ENCODE measurements at places on chromosomes 6 and 20. TPM values are rescaled to one million over a fixed set of nuclear protein-coding genes. Genes with fewer than 3 reads are reported as not detected.

DNA sequence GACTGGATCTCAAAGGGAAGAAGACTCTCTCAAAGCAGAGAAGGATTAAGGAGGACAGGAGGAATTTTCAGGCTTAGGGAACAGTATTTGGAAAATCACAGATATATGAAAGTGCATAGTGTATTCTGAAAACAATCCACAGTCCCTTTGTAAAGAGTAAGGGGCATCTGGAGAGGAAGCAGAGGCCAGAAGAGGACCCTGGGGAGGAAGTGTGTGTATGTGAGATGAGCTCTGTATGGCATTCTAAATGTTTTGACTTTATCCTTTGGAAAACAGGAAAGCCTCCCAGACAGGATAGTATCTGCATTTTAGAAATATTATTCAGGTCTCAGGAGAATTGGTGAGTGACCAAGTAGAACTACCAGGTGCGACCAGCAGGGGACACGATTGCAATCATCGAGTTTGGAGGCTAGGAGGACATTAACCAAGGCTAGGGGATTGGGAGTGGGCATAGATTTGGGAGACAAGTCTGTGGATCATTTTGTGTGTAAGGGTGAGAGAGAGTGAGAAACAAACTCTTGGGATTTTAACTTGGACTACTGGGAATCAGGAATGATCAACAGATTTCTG, 38.3 kb upstream of the FAM184A start:
- H3K4me1 ChIP-seq = peaks cover 29% of the 10 kb centered on the region
- H3K27ac ChIP-seq = no peak overlapping the region
- peak; percentile 35 for DNase-seq
- peaks cover 6% of the 10 kb centered on the region for H3K27me3 ChIP-seq
- H3K36me3 ChIP-seq = no peaks in the 10 kb centered on the region

DNA sequence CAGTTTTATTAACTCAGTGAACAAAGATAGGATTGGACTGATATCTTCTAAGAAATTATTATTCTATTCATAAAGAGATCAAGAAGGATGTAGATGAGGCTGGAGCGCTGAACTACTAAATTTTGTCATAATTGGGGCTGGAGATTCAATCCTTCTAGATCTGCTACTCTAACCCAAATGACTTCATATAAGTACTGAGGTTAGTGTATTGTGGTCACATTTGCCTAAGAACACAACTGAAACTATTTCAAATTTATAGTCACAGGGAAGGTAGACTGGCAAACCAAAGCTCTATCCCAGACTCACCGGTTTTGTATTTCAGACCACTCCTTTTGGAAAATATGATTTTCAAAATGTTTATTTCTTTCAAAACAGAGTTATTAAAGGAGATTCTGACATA, 96.7 kb downstream of the BMP5 start:
- H3K4me1 ChIP-seq = peaks cover 36% of the 10 kb centered on the region
- H3K4me3 ChIP-seq = no peak overlapping the region
- no peak for DNase-seq
- no peaks in the 10 kb centered on the region for H3K36me3 ChIP-seq
- H3K27me3 ChIP-seq = no peaks in the 10 kb centered on the region
- no peak overlapping the region for H3K27ac ChIP-seq

DNA sequence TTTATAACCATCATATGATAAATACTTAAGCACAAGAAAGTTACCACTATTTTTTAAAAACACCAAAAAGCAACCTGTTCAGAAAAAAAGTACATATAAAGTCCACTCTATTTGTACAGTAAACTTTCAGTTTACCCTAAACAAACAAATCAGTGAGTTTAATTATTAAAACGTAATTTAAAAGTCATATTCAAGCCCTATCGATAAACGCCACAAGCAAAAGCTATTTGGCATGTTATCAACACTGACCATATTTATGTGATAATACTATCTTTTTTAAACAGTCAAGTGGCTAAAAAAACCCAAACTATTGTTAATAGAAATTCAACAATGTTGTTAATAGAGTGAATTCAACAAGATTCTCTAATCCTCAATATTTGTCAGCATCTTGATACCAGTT, 1.9 kb downstream of the KATNA1 start:
- no peak for DNase-seq
- peak overlapping the region; percentile 80 for H3K4me3 ChIP-seq
- no peaks in the 10 kb centered on the region for H3K36me3 ChIP-seq
- no peak overlapping the region for H3K27ac ChIP-seq
- no peaks in the 10 kb centered on the region for H3K27me3 ChIP-seq

CCM2L gene
- total RNA-seq = 9.1 TPM

LBP gene
- 0.37 TPM for total RNA-seq

DNA sequence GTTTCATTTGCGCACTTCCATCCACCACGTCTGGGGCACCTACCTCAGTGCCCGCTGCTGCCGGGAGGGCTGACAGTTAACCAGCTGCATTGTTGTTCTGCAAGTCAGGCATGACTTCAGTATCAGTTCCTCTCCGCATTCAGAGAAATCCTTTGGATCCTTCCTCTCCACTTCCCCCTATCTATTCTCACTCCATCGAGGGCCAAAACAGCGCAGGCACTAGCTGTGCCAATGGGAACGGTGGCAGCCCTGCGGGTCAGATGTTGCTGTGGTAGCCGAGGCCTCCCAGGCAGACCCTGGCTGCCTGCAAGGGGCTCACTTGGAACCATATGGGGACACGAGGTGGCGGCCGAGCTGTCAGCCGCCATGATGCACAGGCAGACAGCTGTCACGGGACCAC, 64.2 kb upstream of the INSM1 start:
- H3K4me1 ChIP-seq = no peaks in the 10 kb centered on the region
- no peak overlapping the region for H3K4me3 ChIP-seq
- no peaks in the 10 kb centered on the region for H3K36me3 ChIP-seq
- DNase-seq = no peak
- H3K27ac ChIP-seq = no peak overlapping the region
- H3K27me3 ChIP-seq = no peaks in the 10 kb centered on the region

DNA sequence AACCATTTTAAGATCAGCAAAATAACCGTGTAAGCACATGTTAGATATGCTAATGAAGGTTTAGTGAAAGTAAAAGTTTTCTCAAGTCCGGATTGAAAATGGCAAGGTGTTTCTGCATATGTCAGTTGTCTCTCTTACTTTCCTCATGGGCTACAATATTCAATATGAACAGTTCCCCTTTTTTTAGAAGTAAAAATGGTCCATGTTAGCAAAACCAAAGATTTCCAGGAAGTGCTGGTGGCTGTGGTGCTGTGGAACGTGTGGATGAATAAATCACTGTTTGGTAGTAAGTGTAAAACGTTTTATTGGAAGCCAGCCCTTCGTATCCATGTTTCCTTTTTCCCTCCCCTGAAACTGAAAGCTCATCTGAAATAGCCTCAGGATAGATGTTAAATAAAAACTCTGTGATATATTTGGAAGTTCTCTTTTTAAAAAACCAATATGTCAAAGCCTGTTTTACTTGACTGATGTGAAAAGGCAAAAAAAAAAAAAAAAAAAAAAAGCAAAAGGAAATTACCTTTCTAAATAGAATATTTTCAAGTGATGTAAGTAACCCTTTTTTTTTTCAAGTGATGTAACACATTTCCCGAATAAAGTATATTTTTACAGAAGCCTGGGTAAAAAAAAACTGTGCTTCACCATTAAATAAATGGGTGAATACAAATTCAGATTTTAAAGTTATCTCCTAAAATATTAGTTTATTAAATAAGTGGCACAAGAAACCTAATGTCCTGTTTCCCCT, 41.9 kb downstream of the PLEKHG1 start:
- H3K4me1 ChIP-seq = peaks cover 4% of the 10 kb centered on the region
- H3K27me3 ChIP-seq = no peaks in the 10 kb centered on the region
- no peak overlapping the region for H3K27ac ChIP-seq
- DNase-seq = no peak
- H3K36me3 ChIP-seq = no peaks in the 10 kb centered on the region

IPCEF1 gene
- 1.2 TPM for total RNA-seq

- DNase-seq = no peak
- H3K4me3 ChIP-seq = no peak overlapping the region
- H3K4me1 ChIP-seq = peaks cover 20% of the 10 kb centered on the region
- H3K36me3 ChIP-seq = peaks cover 27% of the 10 kb centered on the region
These were observed 34.3 kb downstream of the UBD start for GRCh38 chr6:29525311-29525639.

CTAGE9 gene
- total RNA-seq = not detected

DNA sequence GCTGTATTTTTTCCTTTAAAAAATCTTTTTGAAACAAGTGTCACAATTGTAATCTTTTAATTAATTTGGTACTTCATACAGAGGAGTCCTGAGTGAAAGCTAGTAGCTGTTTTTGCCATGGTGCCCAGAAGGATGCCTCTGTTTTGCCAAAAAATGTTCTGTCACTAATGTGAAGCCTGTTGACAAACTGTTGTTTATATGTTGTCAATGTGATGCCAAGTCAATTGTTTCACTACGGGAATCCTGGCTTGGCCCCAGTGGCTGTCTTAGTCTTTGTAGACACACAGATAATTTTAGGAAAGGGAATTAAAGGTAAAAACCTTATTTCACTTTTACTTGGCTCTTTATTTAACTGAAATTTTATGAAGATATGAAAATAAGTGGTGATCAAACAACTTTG, 706.4 kb upstream of the MMS22L start:
- H3K4me1 ChIP-seq = peaks cover 6% of the 10 kb centered on the region
- H3K27ac ChIP-seq = no peak overlapping the region
- H3K36me3 ChIP-seq = no peaks in the 10 kb centered on the region
- H3K27me3 ChIP-seq = no peaks in the 10 kb centered on the region
- H3K4me3 ChIP-seq = no peak overlapping the region
- DNase-seq = no peak

DNA sequence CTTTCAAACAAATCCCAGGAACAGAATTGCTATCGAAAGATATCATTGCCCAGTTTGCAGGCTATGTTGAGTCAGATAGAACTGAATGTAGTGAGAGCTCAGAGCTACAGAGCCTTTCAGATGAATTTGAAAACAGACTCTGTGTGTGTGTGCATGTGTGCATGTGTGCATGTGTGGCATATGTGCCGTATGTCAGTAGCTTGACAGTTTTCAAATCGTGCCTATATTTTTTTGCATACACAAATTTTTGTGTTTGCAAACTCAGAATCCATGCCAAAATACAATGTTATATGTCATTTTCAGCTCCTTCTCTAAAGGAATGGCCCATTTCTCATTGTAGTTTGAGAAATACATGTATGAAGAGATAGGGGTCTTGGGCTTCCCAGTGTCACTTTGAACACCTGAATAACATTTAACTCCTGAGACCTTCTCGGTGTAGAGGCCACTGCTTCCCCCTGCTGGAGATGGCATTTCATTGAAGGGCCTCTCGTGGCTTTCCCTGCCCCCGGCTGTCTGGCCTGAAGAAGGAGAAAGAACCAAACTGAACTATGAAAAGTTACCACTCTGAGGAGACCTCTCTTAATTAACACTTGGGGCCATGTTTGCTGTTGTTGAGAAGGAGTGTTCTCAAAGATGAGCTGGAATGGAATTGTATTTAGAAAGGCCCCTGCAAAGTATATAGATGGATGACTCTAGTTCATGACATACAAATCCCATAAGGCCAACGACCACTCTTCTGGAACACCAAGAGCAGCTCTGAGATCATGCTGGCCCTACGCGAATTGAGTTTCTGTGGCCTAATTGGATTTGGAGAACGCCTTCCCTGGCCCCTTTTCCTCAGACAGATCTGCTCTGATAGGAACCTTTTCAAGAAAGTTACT, 58.7 kb downstream of the VAPB start:
- H3K36me3 ChIP-seq = peaks cover 13% of the 10 kb centered on the region
- DNase-seq = peak; percentile 70
- peak overlapping the region; percentile 16 for H3K27ac ChIP-seq
- no peaks in the 10 kb centered on the region for H3K27me3 ChIP-seq
- H3K4me3 ChIP-seq = no peak overlapping the region

SRSF12 gene
- total RNA-seq = 4.0 TPM

- no peaks in the 10 kb centered on the region for H3K27me3 ChIP-seq
- no peaks in the 10 kb centered on the region for H3K36me3 ChIP-seq
- H3K4me3 ChIP-seq = no peak overlapping the region
- DNase-seq = no peak
- H3K27ac ChIP-seq = no peak overlapping the region
These were observed 43.2 kb upstream of the CRISP1 start for GRCh38 chr6:49909563-49909962.

DNA sequence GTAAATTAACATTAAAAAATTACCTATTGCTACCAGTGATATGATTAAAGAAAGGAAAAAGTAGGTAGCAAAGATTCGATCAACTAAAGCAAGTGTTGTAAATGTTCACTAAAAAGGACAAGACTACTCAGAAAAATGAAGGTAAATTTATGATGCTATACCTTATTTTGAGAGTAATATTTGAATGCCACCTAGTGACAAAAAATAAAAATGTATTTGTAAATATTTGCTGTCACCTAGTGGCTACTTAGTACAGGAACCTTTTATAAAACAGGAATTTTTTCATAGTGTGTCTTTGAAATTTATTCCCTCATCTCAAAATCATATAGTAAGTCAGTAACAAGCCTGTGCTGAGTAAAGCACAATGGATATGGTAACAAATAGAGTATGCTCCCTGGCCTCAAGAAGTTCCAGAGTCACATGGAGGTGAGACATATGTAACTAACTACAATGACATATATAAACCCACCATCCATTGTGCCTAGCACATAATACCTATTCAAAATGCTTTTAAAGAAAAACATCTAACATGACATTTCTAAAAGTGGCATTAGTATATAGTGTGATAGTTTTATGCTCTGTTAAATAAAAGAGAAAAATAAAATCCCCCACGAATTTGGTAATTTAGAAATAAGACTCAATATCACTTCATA, 193.1 kb upstream of the SIM1 start:
- DNase-seq = no peak
- H3K27me3 ChIP-seq = no peaks in the 10 kb centered on the region
- H3K4me1 ChIP-seq = peaks cover 18% of the 10 kb centered on the region
- H3K36me3 ChIP-seq = peaks cover 4% of the 10 kb centered on the region

DNA sequence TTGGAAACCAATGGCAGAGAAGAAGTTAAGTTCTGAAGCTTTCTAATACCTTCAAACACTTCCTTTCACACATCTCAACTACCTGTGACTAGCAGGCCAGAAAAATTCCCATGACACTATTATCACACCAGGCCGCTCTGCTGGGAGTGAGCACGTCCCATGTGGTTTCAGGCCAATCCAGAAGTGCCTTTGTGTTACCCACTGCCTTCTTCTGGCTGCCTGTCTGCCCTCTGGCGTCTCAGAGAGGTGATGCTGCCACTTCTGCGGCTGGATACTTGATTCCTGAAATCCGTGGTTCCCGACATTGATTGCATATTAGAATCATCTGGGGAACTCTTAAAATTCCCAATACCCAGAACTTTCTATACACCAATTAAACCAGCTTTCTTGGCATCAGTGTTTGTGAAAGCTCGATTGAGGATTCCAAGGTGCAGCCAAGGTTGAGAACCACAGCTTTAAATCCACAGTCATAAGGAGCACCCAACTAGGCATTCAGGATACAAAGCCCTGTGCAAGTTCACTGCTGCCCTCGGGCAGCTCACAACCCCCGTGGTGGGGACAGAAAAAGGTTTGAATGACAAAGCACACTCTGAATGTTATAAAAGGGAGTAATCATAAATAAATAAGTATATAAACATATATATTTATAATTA, 65.6 kb downstream of the STMND1 start:
- peak; percentile 66 for DNase-seq
- no peaks in the 10 kb centered on the region for H3K36me3 ChIP-seq
- H3K4me1 ChIP-seq = peaks cover 7% of the 10 kb centered on the region
- H3K27ac ChIP-seq = no peak overlapping the region

All from WTC11 (cell line).